ENCODE measurements at places on chromosomes 4 and X.

DNA sequence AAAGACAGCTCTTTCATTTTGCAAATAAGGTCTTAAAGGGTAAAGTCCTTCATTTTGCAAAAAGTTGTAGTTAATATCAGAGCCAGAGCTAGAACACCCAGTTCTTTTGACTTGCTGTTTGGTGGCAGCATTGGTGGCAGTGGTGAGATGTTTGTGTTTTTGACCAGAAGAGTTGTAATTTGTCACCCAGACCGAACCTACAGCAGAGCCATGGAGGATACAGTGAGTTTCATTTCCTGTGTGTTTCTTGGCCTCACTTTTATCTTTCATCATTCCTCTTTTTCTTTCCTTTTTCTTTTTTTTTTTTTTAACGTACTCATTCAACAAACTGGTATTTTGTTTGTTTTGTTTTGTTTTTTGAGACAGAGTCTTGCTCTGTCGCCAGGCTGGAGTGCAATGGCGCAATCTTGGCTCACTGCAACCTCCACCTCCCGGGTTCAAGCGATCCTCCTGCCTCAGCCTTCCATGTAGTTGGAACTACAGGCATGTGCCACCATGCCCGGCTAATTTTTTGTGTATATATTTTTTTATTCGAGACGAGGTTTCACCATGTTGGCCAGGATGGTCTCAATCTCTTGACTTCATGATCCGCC, 116.4 kb downstream of the AFF1 start:
- DNase-seq, result no peak

GRCh38 chrX:41553688-41554087, 106.5 kb downstream of the NYX start:
- DNase-seq, result no peak

DNA sequence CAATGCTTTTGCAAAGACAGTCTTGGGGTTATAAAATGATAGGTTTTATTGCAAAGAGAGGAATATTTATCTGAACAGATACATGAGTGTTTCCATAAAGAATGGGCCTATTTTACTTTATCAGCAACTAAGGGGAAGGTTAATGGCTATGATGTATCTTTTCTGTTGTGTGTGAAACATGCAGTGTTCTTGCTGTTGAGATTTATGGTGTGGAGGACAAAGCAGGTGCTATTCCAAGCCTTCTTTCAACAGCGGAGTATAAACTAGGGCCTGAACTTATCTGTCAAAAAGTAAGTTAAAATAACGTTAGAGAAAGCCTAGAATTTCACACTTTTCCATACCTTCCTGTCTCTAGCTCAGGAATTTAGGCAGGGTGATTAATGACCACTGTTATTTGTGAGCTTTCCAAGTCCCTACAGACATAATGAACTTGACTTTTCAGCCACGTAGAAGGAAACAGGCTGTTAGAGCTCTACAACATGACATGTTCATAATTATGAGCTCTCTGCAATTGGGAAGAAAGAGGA, 411.4 kb downstream of the IL1RAPL1 start:
- no peak for DNase-seq

GRCh38 chr4:828641-829271, 2.8 kb upstream of the CPLX1 start:
- no peak for DNase-seq

GRCh38 chr4:24114444-24114843, 224.6 kb upstream of the PPARGC1A start:
- no peak for DNase-seq

DNA sequence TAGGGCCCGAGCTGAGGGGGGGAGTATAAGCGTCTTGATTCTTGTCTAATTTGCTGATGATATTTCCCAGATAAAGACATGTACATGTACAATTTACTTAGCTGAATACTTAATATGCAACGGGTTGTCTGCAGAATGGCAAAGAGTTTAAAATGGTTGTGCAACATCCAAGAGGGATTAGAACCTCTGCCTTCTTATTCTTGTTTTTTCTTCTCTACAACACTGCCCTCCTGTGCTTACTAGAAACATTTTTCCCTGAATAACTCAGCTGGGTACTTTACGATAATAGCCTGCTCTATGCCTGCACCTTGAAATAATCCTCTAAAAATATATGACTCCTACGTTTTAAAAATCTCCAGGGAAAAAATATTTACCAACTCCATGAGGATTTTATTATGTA, 41.8 kb downstream of the INTS12 start:
- DNase-seq, result no peak

- no peak for DNase-seq
These were observed 152.6 kb downstream of the AFAP1 start for GRCh38 chr4:7787067-7787466.

DNA sequence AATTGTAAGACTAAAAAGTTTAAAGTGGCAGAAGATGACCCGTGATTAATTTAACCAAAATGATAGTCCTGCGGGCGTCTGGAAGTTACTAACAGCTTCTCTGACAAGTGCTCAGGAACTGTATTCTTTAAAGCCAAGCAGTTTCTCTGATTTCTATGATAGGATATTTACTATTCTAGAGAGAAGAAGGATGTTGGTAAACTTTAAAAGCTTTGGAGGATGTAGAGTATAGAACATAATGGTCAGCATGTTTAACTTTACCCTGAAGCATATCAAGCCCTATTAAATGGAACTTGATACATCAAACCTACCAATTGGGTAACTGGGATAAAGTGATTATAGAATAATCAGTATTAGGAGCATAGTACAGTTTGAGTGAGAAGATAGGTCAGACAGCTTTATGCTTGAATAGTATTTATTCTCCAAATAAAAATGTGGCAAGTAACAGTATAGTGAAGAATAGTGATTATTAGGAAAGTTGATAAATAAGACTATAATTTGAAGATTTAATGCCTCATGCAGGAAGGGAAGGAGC, 1.8 kb downstream of the STIM2 start:
- no peak for DNase-seq

DNA sequence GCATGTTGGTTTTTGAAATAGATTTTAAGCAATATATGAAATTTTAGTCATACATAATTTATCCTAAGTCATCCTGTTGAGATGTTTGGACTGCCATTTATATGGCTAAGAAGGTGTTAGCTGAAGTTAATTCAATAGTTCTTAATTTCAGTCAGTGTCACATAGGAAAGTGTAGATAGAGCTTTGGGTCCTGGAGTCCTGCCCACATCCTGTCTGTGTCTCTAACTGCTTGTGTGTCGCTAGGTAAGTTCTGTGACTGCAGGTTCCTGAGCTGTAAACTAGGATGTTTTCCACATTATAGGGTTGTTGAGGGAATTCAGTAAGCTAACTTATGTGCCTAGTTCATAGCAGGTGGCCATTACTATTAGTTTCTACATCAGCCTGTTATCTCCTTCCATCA, 20.7 kb downstream of the OFD1 start:
- DNase-seq, result peak; percentile 33

GRCh38 chrX:153764786-153765137, 713 bp downstream of the PLXNB3 start:
- no peak for DNase-seq
